ENCODE measurements at places on chromosomes 1 and 21.

- DNase-seq = no peak
These were observed 33.5 kb downstream of the NEK2 start for GRCh38 chr1:211641942-211642341.

DNA sequence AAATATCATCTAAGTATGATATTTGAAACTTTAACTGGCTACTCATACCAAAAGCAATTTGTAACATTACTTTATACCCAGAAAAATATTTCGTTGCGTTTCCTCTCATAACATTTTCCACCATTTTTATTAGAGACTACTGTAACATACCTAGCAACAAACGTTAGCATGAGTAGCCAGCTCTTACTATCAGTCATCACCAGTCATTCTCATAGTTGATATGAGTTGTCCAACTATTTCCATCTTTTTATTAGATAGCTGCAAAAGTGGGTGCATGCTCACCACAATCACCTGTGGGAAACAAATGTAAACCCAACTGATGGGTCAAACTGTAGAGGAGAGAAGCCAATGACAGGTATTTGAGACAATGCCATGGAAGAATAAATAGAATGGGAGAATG is 114.6 kb downstream of the AKT3 start:
- DNase-seq = no peak

DNA sequence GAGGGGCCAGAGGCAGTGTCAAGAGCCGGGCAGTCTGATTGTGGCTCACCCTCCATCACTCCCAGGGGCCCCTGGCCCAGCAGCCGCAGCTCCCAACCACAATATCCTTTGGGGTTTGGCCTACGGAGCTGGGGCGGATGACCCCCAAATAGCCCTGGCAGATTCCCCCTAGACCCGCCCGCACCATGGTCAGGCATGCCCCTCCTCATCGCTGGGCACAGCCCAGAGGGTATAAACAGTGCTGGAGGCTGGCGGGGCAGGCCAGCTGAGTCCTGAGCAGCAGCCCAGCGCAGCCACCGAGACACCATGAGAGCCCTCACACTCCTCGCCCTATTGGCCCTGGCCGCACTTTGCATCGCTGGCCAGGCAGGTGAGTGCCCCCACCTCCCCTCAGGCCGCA is at the start of gene BGLAP:
Gene BGLAP (plus strand): TSS at position 259 of the 400 bp plus-strand sequence. CDS start 48 bp downstream, at position 307.
- DNase-seq = no peak

- DNase-seq = no peak
These were observed 1057.3 kb downstream of the ADGRL2 start for GRCh38 chr1:82858031-82858430.

- no peak for DNase-seq
These were observed 8.2 kb downstream of the SLC37A1 start for GRCh38 chr21:42521805-42522204.

DNA sequence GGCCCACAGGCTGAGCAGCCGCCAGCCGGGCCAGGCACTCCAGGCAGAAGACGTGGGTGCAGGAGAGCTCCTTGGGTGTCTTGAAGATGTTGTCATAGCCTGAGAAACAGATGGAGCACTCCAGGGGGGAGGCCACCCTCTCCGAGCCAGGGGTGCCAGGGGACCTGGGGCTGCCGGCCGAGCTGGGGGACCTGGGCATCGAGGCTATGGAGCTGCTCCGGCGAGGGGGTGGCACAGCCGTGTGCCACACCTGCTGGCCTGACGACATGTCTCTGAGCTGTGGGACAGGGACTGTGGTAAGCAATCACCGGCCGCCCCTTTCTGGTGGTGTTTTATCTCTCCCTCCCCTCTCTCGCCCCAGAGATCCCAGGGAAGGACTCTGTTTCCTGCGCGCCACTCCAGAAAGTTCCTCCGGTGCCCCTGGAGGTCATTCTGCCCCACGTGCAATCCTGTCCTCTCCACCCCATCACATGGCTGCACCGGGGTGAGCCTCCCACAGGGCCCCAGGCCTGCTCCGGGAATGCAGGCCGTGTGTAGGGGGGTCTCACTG is 1.7 kb downstream of the RNF223 start:
- DNase-seq = no peak

DNA sequence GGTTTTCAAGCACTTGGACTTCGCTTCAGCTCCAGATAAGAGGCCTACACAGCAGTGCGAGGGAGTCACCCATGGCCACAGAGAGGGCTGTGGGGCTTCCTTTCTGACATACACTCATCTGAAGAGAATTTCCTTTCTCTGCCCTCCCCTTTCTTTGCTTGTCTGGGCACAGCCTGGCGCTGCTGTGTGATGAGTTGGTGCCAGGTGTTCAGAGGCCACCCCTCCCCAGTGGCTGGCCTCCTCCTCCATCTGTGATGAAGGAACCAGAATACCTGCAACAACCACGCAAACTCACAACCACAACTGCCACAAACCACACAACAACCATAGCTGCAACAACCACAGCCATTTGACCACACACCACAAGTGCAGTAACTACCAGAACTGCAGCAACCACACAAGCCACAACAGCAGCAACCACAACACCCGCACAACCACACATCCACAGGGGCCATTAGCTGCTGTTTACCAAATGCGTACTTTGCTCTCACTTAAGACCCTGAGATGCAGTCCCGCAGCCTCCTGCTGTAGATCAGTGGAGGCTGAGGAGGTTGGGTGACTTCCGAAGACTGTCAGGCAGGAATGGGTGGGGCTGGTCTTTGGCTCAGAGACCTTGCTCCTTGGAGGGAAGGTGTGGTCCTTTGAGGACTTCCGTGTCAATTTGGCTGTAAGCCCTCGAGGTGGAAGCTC is 71.1 kb downstream of the IER5 start:
- no peak for DNase-seq

- DNase-seq = no peak
These were observed 98.2 kb downstream of the EPHB2 start for GRCh38 chr1:22808676-22809483.

- DNase-seq = no peak
These were observed 78.8 kb upstream of the PPM1J start for GRCh38 chr1:112793631-112794565.

DNA sequence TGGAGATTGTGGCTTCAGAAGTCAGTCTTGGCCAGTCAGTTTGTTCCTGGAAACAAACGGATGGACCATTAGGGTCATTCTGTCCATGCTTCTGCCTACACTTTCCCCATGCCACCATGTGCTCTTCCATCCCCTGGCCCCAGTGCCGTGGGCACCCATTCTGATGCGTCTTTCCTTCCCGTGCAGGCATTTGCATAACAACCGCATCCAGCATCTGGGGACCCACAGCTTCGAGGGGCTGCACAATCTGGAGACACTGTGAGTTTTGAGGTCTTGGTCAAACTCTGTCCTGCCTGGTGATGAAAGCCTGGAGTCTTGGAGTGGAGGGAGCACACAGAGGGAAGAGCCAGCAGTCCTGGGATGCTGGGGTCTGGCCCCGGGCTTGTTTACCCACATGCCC is 61.1 kb downstream of the UBE2T start:
- no peak for DNase-seq

- peak; percentile 54 for DNase-seq
These were observed 8.1 kb upstream of the LEFTY1 start for GRCh38 chr1:225896937-225897549.

DNA sequence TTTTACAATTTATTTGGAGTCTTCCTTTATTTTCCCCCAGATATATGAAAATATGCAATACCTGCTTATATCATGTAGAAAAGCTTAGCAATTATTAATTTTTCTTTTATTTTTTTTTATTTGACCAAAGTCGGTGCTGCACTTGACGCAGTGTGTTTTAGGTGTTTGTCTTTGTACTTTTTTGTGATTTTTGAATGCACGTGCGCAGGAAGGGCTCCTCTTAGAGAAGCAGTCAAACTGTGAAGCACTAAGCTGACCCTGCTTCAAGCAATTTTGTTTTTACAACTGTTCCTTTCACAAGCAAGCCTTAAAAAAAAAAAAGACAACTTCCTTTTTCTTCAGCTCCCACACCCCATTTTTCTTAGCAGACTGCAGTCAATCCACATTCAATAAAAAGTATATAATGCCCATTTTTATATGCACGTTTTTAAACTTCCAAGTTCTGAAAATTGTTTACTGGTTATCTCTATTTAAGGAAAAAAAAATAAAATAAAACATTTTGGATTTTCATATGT is 267.4 kb downstream of the TM2D1 start:
- no peak for DNase-seq

- DNase-seq = no peak
These were observed 37.6 kb upstream of the KIRREL1 start for GRCh38 chr1:157955857-157956256.

DNA sequence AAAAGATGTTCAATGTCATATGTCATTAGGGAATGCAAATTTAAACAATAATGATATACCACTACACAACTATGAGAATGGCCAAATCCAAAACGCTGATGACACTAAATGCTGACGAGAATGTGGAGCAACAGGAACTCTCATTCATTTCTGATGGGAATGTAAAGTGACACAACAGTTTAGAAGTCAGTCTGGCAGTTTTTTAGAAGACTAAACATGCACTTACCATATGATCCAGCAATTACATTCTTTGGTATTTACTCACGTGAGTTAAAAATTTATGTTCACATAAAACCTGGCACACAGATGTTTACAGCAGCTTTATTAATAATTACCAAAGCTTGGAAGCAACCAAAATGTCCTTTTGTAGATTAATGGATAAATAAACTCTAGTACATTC is 110.4 kb upstream of the C1orf21 start:
- DNase-seq = no peak

DNA sequence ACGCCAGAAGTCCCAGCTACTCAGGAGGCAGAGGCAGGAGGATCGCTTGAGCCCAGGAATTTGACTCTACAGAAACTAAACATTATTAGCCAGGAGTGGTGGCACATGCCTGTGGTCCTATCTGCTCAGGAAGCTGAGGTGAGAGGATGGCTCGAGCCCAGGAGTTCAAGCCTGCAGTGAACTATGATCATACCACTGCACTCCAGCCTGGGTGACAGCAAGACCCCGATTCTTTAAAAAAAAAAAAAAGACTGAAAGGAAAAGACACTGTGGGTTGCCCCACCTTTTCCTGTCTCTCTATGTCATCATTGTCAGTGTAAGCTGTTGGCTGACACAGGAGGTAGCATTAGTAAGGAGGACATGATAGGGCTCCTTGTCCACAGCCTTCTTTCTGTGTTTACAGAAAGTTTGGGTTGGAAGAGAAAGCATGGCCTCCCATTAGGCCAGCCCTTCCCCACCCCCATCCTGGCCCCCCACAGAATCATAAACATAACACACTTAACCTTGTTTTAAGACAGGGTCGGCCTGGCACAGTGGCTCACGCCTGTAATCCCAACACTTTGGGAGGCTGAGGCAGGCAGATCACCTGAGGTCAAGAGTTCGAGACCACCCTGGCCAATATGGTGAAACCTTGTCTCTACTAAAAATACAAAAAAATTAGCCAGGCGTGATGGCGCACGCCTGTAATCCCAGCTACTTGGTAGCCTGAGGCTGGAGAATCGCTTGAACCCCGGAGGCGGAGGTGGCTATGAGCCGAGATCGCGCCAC is 20.6 kb upstream of the RCAN3 start:
- DNase-seq = no peak

- DNase-seq = no peak
These were observed 463.0 kb downstream of the DSCAM start for GRCh38 chr21:40383951-40384350.

- no peak for DNase-seq
These were observed 3.9 kb upstream of the C4BPB start for GRCh38 chr1:207084701-207085180.

DNA sequence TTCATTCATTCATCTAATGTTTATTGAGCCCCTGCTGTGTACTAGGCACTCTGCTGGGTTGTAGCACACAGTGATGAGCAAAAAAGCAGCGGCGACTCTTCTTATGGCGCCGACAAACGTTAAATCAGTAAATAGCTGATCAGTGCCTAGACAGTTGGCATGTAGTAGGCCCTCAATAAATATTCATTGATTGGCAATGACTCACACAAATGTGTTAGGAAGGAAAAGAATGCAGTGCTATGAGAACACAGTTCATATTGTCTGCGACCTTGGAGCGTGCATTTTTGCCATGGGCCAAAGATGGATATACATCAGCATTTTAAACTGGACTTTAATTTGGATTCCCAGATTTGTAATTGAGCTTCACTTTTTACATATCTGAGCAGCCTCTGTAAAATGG is 52.0 kb downstream of the PRDM2 start:
- no peak for DNase-seq

DNA sequence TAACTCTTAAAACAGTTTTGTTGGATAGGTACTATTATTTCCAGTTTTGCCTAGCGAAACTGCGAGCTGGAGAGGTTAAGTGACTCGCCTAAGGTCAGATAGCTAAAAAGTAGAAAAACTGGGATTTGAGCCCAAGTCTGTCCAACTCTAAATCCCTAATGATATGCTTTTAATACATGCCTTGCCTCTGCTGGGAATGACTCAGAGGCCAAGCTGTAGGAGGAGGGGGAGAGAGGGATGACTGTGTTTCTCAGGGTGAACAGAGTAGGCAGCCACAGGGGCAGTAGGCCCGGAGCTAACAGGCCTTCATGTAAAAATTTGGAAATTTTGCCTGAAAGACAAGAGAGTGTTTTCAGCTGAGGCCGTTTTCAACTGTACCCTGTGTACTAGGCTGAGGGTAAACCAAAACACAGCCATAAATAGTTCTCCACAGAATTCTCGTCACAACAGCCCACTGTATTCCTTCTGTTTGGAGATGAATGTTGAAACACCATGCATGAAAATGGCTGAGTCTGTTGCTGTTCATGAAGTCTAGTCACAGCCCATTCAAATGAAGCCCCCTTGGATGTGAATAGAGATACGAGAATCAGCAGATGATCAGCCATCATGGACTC is 107.5 kb upstream of the HOOK1 start:
- no peak for DNase-seq

DNA sequence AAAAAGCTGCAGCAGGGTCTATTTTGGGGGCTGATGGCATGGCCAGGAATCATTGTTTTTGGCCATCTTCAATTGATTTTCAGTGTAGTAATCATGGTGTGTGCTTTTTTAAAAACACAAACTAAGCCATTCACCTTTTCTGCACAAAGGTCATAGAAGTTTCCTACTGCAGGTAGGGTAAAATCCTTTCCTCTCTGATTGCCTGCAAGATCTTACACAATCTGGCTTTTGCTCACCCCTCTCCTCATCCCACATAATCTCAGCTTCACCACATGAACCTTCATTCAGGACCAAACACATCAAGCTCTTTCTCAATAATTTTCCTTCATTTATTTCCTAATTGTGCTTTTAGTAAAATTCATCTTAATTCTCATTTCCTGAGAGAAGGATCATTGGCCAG is 38.3 kb upstream of the GBP5 start:
- no peak for DNase-seq

DNA sequence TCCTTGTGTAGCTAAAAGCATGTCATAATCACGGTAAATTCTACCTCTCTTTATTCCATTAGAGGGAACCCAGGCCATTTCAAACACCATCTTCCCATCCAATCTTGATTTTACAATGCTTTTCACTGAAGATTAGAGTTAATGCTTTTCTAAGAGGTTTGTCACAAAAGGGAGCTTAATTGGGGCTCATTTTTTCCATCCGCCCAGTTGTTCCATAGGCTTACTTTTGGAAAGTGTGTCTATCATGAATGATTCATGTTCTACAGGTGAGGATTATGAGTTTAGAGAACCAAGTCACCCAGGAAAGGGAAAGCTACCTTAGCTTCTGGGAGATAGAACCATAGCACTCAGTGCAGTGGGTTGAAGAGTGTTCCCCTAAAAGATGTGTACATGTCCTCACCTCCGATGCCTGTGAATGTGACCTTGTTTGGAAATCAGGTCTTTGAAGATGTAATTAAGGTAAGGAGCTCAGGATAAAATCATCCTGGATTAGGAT is 286.9 kb upstream of the RUNX1 start:
- no peak for DNase-seq

- peak; percentile 35 for DNase-seq
These were observed 7.6 kb upstream of the NPL start for GRCh38 chr1:182781841-182782586.
